ENCODE measurements at places on chromosomes 5 and 9.

DNA sequence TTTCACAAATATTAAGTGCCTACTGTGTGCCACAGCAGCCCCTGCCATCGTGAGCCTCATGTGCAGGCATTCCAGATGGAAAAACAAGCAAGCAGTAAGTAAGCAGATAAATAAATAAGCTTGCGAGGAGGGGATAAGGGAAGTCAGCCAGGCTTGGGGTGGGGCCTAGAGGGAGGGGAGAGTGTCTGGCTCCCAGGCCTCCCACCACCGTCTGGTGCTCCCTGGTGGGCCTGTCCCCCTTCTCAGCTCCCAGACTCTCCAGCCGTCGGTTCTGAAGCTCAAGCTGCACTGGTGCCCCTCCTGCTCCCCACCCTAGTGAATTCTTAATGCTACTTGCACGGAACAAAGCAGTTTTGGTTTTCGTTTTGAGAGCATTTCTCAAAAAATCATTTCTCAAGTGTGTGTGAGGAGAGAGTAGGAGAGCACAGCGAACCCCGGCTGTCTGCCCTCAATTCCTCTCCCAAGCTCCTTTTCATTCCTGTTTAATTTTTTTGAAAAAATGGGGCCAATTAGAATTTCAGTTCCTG, 6.6 kb upstream of the IER5L start:
- DNase-seq = no peak

- no peak for DNase-seq
Measured at GRCh38 chr5:176883700-176884570, 15.2 kb downstream of the HK3 start.

GRCh38 chr9:78577156-78577906, 280.4 kb downstream of the PSAT1 start:
- no peak for DNase-seq

- no peak for DNase-seq
Measured at GRCh38 chr9:100602342-100602801, 24.5 kb downstream of the CAVIN4 start.

DNA sequence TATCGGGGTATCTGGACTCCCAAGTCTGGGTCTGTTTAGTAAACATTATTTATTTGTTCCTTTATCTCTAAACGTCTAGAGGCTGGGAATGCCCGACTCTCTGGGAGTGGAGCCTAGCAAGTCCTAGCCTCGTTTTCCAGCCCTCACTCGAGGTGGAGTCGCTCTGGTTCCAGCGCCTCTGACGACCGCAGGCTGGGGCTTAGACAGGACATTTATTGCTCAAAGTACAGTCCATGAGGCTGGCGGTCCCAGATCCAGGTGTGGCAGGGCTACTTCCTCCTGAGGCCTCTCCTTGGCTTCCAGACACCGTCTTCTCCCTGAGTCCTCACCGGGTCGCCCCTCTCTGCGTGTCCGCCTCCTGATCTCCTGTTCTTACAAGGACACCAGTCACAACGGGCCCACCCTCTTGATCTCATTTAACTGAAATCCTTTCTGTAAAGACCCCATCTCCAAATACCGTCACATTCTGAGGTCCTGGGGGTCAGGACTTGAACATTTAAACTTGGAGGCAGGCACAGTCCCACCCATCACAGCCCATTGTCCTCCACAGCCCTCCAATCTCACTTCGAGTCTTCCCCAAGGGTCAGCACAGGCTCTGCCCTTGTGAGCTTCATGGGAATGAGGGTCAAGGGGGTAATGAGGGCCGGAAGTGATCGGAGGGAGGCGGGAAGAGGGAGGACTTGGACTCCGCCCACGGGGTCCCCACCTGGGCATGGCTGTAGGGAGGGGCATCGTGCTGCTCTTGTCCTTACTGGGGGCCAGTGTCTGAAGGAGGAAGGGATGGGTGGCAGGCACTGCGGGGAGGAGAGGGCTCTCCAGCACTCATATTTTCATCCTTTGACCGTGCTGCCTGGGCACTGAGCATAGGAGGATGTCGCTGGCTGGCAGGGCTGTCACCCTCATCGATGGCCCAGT, 12.2 kb upstream of the CLPTM1L start:
- DNase-seq = no peak

DNA sequence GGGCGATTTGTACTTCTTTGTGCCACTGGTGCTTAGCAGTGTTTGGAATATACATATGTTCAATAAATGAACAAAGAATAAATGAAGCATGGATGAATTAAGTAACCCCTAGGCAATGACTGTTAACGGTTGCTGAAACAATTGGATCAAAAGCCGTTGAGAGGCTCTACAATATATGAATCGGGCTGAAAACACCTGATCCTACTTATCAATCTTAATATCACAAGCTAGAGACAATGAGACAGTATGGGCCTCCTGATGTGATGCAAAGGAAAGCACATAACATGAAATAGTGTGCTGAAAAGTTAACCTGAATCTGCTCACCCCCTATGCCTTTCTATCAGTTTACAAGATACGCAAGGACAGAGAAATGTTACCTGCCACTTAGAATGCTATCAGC, 410.3 kb upstream of the RGMB start:
- no peak for DNase-seq

- no peak for DNase-seq
Measured at GRCh38 chr5:74919487-74919886, 53.3 kb upstream of the FAM169A start.
